Skin of body (tissue), 3 donors: ENCODE measurements at places on chromosomes 12 and 14. TPM values are rescaled to one million over a fixed set of nuclear protein-coding genes. Genes with fewer than 3 reads are reported as not detected.

The HRK gene
- 0.10 TPM for total RNA-seq

The B4GALNT1 gene
- 1.7 TPM for total RNA-seq

The PLEKHD1 gene
- total RNA-seq = 0.20 TPM

The IL26 gene
- not detected for total RNA-seq

The KRT73 gene
- 22.2 TPM for total RNA-seq

The DTX1 gene
- total RNA-seq = 9.0 TPM

The DBX2 gene
- total RNA-seq = 0.10 TPM

The AVPR1A gene
- total RNA-seq = 44.2 TPM

The STYK1 gene
- 0.39 TPM for total RNA-seq

The CCDC196 gene
- not detected for total RNA-seq

The KRT72 gene
- total RNA-seq = 12.0 TPM

The NANOG gene
- total RNA-seq = not detected

The IL31 gene
- not detected for total RNA-seq

The CCDC197 gene
- total RNA-seq = not detected

The GLT8D2 gene
- 36.5 TPM for total RNA-seq

The MYO1H gene
- 2.4 TPM for total RNA-seq

The CCDC38 gene
- not detected for total RNA-seq

The ARF3 gene
- 24.6 TPM for total RNA-seq

The SMOC1 gene
- 5.9 TPM for total RNA-seq

The AKAP5 gene
- total RNA-seq = 1.3 TPM

The LHX5 gene
- total RNA-seq = not detected

The ARHGAP9 gene
- 5.0 TPM for total RNA-seq

The BICD1 gene
- total RNA-seq = 12.8 TPM

The MLF2 gene
- 76.3 TPM for total RNA-seq

The ZFYVE26 gene
- 27.6 TPM for total RNA-seq

The ADGRD1 gene
- 7.3 TPM for total RNA-seq

The NDUFA9 gene
- total RNA-seq = 40.7 TPM

The RND1 gene
- 1.1 TPM for total RNA-seq

The ALDH2 gene
- 34.2 TPM for total RNA-seq

The HHIPL1 gene
- 0.99 TPM for total RNA-seq

The SRP54 gene
- 69.4 TPM for total RNA-seq

The HOXC12 gene
- 0.30 TPM for total RNA-seq

The KCNA5 gene
- total RNA-seq = 1.7 TPM

The DAO gene
- total RNA-seq = not detected

The TBX3 gene
- 14.7 TPM for total RNA-seq

The IRAK3 gene
- 14.6 TPM for total RNA-seq

The GPR135 gene
- 3.2 TPM for total RNA-seq

The MYF5 gene
- 3.5 TPM for total RNA-seq

The TTC7B gene
- 15.9 TPM for total RNA-seq

The SDR9C7 gene
- 7.1 TPM for total RNA-seq

The APOF gene
- not detected for total RNA-seq

The SLC17A8 gene
- total RNA-seq = not detected

The CDKL1 gene
- 54.4 TPM for total RNA-seq

The PKP2 gene
- 11.5 TPM for total RNA-seq

The BIN2 gene
- 5.6 TPM for total RNA-seq

The RDH12 gene
- 21.7 TPM for total RNA-seq

The HOXC6 gene
- total RNA-seq = 6.0 TPM

The RNASE3 gene
- total RNA-seq = 2.7 TPM

The SIX6 gene
- total RNA-seq = not detected

The SLC39A5 gene
- not detected for total RNA-seq

The MUCL1 gene
- 90.0 TPM for total RNA-seq

The FBLN5 gene
- total RNA-seq = 46.5 TPM

The CLEC2A gene
- 18.5 TPM for total RNA-seq
